ENCODE measurements at places on chromosomes 1 and 21. TPM values are rescaled to one million over a fixed set of nuclear protein-coding genes. Genes with fewer than 3 reads are reported as not detected.

The PRAMEF1 gene
- total RNA-seq: not detected

The RPL11 gene
- 1,413 TPM for total RNA-seq

The EXTL1 gene
- not detected for total RNA-seq

The C1orf21 gene
- total RNA-seq: 0.46 TPM

The BACE2 gene
- 3.6 TPM for total RNA-seq

DNA sequence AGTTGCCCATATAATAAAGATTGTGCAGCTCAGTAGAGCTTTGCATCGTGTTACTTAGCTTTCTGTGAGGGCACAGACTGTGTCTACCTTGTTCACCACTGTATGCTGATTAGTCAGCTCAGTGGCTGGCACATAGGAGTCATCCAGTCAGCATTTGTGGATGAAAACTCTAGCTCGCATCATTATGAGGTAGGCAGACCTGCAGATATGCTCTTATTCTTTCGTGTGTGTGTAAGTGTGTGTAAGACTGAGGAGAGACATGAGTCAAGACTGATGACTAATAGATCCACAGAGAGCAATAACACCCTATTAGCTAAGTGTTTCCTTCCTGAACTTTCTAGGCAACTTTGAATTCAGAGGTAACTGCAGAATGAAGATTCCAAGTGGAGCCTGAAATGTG is 17.1 kb downstream of the TTF2 start:
- peaks cover 8% of the 10 kb centered on the region for H3K36me3 ChIP-seq
- no peaks in the 10 kb centered on the region for H3K27me3 ChIP-seq
- no peak overlapping the region for H3K27ac ChIP-seq
- no peak for DNase-seq
- no peak overlapping the region for H3K4me3 ChIP-seq
- no peaks in the 10 kb centered on the region for H3K4me1 ChIP-seq

GRCh38 chr1:6570100-6570499 is 9.7 kb upstream of the ZBTB48 start:
- H3K36me3 ChIP-seq: no peaks in the 10 kb centered on the region
- H3K4me1 ChIP-seq: no peaks in the 10 kb centered on the region
- H3K27ac ChIP-seq: no peak overlapping the region
- no peaks in the 10 kb centered on the region for H3K27me3 ChIP-seq
- no peak for DNase-seq
- no peak overlapping the region for H3K4me3 ChIP-seq

DNA sequence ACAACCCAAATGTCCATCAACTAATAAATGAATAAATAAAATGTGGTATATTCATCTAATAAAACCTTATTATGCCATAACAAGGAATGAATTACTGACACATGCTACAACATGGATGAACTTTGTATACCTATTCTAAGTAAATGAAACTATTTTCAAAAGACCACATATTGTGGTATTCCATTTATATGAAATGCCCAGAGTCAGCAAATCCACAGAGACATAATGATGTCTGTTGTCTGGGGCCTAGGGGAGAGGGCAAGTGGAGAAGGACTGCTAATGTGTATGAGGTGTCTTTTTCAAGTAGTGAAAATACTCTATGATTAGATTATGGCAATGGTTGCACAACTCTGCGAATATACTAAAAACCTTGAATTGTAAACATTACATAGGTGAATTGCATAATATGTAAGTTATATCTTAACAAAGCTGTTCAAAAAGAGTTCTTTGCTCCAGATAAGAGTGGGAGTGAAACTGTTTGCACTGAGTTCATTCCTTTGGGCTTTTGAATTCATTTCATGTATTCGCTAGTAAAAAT is 464.2 kb downstream of the NUF2 start:
- DNase-seq: no peak
- no peak overlapping the region for H3K27ac ChIP-seq
- no peaks in the 10 kb centered on the region for H3K4me1 ChIP-seq
- no peaks in the 10 kb centered on the region for H3K27me3 ChIP-seq

DNA sequence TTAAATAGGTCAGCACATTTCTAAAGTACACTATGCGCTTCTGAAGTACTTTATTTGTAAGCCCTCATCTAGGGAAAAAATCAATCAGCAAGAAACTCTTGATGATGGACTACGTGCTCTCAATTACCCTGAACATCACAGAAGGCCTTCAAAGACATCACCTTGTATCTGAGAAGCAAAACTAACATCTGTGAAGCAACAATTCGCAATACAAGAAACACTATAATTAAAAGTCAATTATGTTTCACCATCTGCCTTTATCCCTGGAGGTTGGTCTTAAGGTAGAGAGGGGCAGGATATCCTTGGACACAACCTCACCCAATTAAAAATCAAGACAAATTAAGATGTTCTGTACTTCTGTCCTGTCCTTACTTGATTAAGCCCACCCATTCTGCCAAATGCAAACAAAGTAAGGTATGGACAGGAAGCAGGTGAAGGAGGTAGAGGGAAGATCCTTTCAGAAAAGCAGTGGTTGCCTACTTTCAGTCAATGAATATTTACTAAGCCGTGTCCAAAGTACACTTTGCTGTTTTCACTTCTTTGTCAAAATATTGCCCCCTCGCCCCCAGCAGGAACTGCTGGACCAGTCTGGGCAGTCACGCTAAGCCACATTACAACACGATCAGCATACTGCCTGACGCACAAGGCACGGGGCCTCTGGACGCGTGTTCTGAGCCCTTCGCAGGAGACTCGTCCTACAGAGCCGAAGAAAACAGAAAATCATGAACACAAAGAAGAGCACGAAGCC is 887 bp downstream of the SLC19A2 start:
- no peaks in the 10 kb centered on the region for H3K36me3 ChIP-seq
- peaks cover 4% of the 10 kb centered on the region for H3K4me1 ChIP-seq
- H3K27ac ChIP-seq: peak overlapping the region; percentile 81
- no peaks in the 10 kb centered on the region for H3K27me3 ChIP-seq
- peak; percentile 5 for DNase-seq

DNA sequence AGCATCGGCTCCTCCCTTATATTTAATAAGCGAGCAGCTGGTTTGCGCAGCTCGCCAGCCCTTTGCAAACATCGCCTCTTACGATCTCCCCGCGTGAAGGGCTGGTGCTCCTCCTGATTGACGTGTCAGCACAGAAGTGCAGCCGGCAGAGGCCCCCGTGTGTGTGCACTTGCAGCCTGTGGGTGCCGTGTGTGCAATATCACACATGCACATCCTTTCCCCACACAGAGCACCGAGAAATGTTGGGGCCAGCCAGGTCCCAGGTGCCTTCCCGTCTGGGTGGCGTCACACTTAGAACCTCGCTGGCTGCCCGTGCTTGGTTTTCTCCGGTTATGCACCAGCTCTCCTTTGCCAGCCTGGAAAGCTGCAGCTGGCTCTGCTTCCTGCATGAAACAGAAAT is 126.6 kb upstream of the AJAP1 start:
- no peak for DNase-seq
- no peak overlapping the region for H3K27ac ChIP-seq
- no peaks in the 10 kb centered on the region for H3K36me3 ChIP-seq
- no peaks in the 10 kb centered on the region for H3K27me3 ChIP-seq

GRCh38 chr1:3907031-3907534 is 7.0 kb upstream of the C1orf174 start:
- no peak overlapping the region for H3K4me3 ChIP-seq
- no peaks in the 10 kb centered on the region for H3K36me3 ChIP-seq

GRCh38 chr1:15245593-15246360 is 1.2 kb upstream of the FHAD1 start:
- H3K27ac ChIP-seq: no peak overlapping the region
- H3K4me3 ChIP-seq: no peak overlapping the region
- no peak for DNase-seq

DNA sequence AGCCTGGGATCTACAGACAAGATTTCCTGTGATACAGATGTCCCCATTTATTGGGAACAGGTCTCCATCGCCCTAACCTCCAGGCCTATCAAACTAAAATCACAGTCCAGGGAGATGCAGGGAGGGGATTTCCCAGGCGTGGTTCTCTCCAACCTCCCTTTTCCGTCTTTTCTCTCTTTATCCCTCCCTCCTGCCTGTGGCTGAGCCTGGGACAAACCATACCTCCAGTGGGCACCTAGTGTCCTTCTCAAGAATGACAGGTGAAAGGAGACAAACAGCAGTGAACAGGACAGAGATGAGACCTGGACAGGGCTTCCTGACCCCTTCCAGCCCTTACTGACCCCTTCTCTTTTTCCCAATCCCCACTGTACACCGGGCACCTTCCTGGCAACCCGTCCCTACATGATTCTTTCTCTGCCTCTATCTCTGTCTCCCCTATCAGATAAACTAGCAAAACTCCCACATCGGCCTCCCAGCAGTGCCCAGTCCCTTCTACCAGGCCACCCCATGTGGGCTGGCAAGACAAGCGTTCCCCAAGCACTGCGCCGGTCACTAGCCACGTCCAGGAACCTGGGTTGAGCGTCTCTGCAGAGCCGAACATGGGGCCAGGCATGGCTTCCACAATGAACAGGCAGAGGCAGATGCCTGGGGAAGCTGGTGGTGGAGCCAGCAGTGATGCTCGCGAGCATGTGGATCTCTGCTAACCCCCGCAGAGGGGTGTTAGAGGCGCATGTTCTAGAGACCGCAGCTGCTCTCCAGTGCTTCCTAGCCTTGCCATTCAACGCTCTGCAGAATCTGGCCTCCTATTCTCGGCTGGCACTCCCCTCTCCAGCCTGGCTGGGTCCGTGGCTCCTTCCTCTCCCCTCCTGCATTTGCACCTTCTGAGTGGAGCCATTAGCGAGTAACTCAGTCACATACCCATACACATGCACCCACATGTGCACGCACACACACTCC is 54.7 kb downstream of the ELK4 start:
- no peaks in the 10 kb centered on the region for H3K36me3 ChIP-seq
- H3K27ac ChIP-seq: no peak overlapping the region
- H3K4me3 ChIP-seq: no peak overlapping the region

DNA sequence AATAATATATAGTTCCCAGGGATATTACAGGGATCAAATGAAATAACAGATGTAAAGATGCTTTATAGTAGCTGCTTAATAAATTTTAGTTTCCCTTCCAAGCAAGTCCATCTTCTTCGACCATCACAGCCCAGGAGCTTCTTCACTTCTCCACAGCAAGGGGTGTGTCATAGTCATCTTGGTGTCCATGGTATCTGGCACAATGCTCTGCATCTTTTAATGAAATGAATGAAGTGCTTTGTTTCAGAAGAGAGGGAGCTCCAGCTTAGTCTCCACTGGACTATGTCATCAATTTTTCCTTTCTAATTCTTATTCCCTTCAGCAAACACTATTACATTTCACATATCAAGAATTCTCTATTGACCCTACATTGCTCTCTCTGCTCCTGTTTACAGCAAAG is 4.9 kb upstream of the MACF1 start:
- no peak for DNase-seq
- peaks cover 40% of the 10 kb centered on the region for H3K4me1 ChIP-seq
- H3K27me3 ChIP-seq: no peaks in the 10 kb centered on the region
- no peaks in the 10 kb centered on the region for H3K36me3 ChIP-seq

GRCh38 chr1:52944566-52944965 is 17.5 kb downstream of the SCP2 start:
- no peak overlapping the region for H3K4me3 ChIP-seq
- no peak overlapping the region for H3K27ac ChIP-seq
- no peaks in the 10 kb centered on the region for H3K4me1 ChIP-seq

DNA sequence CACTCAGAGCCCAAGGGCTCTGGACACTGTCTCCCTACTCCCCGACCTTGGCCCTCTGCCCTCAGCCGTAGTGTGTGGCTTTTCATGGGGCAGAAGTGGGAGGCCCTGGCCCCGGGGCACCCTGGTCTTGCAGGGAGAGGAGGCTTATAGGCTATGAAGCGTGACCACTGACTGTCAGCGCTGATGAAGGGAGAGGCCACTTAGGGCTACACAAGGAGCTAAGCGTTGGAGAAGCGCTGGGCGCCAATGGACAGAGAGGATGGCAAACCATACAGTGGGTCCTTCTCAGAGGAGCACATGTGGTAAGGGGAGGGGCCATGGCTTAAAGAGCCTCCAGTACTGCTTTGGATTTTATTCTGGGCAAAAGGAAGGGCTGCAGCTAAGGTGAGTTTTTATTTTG is 7.9 kb downstream of the CRABP2 start:
- no peak overlapping the region for H3K4me3 ChIP-seq
- H3K36me3 ChIP-seq: no peaks in the 10 kb centered on the region
- H3K4me1 ChIP-seq: peaks cover 9% of the 10 kb centered on the region
- no peak overlapping the region for H3K27ac ChIP-seq
- no peaks in the 10 kb centered on the region for H3K27me3 ChIP-seq

Measured in naive thymus-derived CD4-positive, alpha-beta T cell (primary cell).